Activated CD4-positive, alpha-beta memory T cell treated with anti-CD3 and anti-CD28 coated beads for 36 hours (primary cell): ENCODE measurements at places on chromosomes 16 and 17.

DNA sequence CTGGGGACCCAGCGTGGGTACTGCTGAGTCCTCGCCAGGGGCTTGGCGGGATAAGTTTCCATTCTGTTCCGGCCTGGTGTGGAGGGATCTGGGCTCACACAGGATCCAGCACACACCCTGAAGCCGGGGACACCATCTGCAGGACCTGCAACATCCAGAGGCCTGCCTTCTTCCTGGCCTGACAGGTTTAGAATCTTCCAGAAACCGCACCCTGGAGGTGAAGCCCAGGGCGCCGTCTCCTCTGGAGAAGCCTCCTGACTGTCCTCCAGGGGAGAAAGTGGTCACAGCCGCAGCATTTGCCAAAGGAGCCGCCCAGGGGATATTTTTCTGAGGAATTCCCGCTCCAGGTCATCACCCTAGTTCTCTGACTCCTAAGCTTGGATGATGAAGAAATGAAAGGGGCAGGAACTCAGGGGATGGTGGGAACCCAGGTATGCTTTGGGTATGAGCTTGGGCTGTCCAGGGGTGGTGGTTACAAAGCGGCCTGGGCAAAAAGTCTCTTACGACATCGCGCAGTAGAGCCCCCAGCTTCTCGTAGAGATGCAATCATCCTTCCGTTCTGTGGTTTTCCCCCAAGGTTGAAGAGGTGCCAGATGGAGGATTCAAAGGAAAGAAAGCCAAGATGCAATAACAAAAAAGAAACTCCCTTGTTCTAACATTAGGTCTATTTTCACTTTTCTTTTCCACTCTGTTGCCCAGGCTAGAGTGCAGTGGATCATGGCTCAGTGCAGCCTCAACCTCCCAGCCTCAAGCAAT, 9.1 kb upstream of the CRISPLD2 start:
- DNase-seq: peak; percentile 30

DNA sequence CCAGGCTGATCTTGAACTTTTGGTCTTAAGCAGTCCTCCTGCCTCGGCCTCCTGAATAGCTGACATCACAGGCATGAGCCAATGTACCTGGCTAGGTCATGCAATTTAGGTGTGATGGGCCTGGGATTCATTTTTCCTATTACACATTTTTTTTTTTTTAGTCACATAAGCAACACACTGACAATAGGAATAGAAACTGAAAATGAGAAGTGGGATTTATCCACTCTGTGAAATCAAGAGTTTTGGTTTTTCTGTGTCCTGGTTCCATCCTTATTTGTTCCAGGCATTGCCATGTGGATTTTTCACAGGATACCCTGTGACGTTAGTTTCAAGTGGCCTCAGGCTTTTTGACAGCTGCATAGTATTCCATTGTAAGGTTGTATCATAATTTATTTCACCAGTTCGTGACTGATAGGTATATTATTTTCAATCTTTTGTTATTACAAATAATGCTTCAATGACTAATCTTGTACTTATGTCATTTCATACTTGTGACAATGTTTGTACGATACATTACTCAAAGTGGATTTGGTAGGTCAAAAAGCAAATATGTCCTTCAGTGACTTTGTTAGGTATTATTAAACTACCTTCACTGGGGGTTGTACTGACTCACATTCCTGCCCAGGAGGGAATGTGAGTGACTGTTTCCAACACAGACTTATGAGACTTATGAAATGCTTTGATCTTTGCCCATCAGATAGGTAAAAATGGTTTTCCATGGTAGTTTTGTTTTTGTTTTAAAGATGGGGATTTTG, 10.6 kb downstream of the ADCY7 start:
- DNase-seq: peak; percentile 47

DNA sequence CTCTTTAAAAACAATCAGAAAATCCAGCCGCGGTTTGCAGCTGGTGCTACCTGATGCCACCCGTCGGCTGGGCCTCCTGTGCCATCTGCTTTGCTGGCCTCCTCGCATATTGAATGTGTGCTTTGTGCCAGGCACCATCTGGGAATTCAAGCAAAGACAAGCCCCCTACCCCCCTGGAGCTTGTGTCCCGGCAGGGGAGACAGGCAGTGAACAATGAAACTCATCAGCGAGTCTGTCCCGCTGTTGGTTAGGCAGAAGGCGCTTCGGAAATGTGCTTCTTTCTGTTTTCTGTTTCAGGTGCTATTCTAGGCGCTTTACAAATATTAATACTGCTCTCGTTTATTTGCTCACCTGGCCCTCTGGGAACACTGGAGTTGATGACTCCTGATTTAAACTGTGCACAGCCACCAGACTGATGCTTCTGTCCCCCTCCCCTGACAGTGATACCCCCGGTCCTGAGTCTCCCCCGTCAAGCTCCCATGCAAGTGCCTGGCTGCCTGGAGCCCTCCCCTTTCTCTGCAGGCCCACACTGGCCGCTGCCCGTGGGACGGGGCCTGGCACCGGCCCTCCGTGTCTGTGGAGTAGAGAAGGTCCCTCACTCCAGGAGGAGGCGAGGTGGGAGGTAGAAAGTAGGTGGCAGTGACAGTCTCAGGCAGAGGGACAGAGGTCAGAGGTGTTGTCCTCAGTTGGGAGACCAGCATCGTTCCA, 126.1 kb upstream of the PLCG2 start:
- no peak for DNase-seq

- DNase-seq: no peak
Measured at GRCh38 chr16:67404740-67405226, 11.5 kb upstream of the TPPP3 start.

GRCh38 chr16:76681296-76681695, 404.1 kb downstream of the CNTNAP4 start:
- DNase-seq: no peak
